ENCODE measurements at places on chromosomes 7 and 10.

DNA sequence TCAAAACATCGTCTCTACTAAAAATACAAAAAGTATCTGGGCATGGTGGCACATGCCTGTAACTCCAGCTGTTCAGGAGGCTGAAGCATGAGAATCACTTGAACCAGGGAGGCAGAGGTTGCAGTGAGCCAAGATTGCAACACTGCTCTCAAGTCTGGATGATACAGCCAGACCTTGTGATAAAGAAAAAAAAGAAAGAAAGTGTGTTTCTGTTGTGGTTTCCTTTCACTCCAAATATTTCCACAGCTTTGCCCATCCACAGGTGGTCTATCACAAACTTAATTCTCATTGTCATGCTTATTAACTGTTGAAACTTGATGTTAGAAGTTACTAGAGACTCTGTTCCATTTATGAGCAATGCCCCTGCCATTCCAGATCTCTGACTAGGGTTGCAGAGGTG is 316.0 kb upstream of the SEMA3C start:
- H3K4me3 ChIP-seq, result no peak overlapping the region
- H3K4me1 ChIP-seq, result peaks cover 4% of the 10 kb centered on the region
- H3K27me3 ChIP-seq, result no peaks in the 10 kb centered on the region
- no peak overlapping the region for H3K27ac ChIP-seq

DNA sequence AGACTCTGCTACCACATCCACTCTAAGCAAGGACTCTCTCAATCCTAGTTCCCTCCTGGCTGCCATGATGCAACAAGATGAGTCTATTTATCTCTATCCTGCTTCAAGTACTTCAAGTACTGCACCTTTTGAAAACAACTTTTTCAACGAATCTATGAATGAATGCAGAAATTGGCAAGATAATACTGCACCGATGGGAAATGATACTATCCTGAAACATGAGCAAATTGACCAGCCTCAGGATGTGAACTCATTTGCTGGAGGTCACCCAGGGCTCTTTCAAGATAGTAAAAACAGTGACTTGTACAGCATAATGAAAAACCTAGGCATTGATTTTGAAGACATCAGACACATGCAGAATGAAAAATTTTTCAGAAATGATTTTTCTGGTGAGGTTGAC is 40.7 kb downstream of the AHR start:
- H3K27me3 ChIP-seq, result no peaks in the 10 kb centered on the region
- peaks cover 58% of the 10 kb centered on the region for H3K36me3 ChIP-seq
- H3K27ac ChIP-seq, result no peak overlapping the region

- no peaks in the 10 kb centered on the region for H3K4me1 ChIP-seq
- H3K4me3 ChIP-seq, result no peak overlapping the region
- H3K36me3 ChIP-seq, result no peaks in the 10 kb centered on the region
Observed at GRCh38 chr7:101436857-101437576, 74.3 kb downstream of the COL26A1 start.

DNA sequence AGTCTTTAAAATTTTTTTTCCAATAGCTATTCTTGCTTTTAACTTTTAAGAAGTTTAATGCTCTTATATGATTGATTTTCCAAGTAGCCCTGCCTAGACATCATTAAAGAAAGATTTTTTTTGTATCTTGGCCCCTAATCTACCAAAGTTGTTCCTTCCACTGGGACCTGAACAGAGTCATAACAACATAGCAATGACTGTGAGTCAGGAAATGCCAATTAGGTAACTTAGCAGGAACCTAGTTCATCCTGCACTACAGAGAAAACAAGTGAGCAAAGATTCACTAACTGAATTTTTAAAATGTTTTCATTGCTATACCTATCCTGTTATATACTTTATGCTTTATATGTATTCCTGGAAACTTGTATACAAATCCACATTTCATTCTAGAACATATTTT is 284.7 kb downstream of the BICC1 start:
- H3K4me1 ChIP-seq, result no peaks in the 10 kb centered on the region
- no peak for DNase-seq
- peaks cover 6% of the 10 kb centered on the region for H3K36me3 ChIP-seq

DNA sequence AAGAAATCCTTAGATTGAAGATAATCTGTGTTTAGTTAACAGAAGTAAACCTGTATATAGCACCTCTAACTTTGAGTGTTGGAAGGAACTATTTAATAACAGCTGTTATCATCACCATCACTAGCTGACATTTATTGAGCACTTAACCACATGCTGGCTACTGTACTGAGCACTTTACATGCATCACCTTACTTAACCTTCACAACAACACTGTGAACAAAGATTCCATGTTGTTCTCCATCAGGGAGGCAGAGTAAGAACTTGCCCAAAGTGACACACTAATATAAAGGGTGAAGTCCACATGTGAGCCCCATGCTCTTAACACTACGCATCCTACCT is 182.2 kb downstream of the ST7 start:
- H3K4me3 ChIP-seq, result no peak overlapping the region
- peaks cover 22% of the 10 kb centered on the region for H3K36me3 ChIP-seq
- H3K27ac ChIP-seq, result no peak overlapping the region
- H3K4me1 ChIP-seq, result no peaks in the 10 kb centered on the region

DNA sequence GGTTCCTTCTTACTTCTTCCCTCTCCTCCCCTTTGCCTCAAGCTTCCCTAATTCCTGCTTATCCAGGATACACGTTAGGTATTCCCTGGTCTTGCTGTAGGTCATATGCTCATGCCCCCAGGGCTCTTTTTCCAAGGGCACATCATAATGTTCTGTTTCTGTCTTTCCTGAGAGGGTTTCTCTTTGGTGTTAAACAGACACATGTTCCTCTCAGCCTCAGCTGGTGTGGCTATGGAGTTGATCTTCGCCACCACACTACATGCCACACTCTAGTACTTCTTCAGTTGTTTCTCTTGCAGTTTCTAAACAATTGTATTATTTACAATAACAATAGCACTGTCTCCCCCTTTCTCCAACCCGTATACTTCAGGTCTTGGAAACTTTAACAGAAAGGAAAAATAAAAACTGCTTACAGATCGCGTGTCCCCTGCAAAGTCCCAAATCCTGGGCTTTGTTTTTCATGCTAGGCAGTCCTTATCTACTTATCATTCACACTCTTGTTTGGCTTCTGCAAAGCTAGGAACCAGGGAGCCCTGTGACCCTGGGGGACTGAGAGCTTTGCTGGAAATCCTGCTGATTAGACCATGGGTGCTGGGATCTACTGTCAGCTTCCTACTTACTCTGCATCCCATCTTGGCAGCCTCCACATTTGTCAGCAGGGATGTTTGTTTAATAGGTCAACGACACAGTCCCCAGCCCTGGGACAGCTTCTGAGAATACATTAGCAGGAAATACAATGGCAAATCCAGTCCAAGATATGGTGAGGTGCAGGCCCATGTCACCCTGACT is 193.9 kb upstream of the BMPER start:
- DNase-seq, result no peak
- no peaks in the 10 kb centered on the region for H3K27me3 ChIP-seq
- peaks cover 4% of the 10 kb centered on the region for H3K4me1 ChIP-seq

- no peaks in the 10 kb centered on the region for H3K27me3 ChIP-seq
- peak overlapping the region; percentile 26 for H3K4me3 ChIP-seq
- peak overlapping the region; percentile 90 for H3K27ac ChIP-seq
- peaks cover 7% of the 10 kb centered on the region for H3K4me1 ChIP-seq
Observed at GRCh38 chr10:30554440-30554825, 75.1 kb downstream of the LYZL2 start.

DNA sequence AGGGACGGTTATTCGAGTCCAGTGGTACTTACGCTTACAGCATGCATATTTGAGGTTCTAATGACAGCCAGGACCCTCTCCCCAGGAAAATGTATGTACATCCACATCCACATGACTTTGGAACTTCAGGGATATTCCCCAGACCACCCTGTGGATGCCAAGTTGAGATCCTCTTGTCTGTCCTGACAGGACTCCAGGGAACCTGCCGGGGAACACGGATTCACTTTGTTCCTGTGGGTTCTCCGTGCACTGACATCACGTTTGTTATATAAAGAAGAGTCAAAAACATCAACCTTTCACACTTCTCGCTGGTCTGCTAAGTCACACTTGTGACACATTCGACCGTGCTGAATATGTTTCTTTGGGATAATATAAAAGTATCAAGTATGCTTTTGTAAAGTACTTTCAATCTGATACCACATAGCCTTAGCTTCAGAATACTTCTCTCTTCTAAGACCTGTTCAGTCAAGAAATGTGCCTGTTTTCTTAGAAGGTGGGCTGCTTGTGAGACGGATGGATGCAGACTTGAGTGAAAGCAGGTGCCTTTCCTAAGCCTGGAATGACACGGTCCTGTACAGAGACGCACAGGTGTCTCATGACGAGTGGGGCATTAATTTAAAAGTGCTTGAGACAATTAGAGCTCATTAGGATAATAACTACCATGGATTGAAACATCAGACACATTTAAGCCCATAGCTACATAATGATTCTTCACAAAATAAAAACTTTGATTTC is 38.7 kb downstream of the CALML5 start:
- H3K27ac ChIP-seq, result no peak overlapping the region
- no peak for DNase-seq
- H3K4me1 ChIP-seq, result peaks cover 22% of the 10 kb centered on the region
- no peak overlapping the region for H3K4me3 ChIP-seq
- H3K27me3 ChIP-seq, result no peaks in the 10 kb centered on the region
